ENCODE measurements at places on chromosomes 4 and X. TPM values are rescaled to one million over a fixed set of nuclear protein-coding genes. Genes with fewer than 3 reads are reported as not detected.

The ATOH1 gene
- not detected for polyA plus RNA-seq

The ZFX gene
- polyA plus RNA-seq = 31.3 TPM

DNA sequence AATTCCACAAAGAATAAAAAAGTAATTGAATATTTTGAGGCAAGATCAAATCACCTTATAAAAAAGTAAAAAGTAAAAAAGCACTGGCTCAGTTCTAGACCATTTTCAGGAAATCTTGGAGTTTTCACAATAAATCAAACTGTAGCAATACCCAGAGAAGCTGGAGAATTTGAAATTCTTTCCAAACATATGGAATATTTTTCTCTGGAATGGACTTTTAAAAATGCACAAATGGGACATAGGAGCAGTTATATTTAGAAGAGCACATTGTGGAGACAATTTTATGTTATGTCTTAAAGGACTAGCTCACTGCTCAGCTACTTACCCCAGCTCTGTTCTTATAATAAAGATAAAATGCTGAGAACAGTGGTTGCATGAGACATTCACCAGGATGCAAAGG is 211.9 kb upstream of the KIT start:
- no peak for DNase-seq

DNA sequence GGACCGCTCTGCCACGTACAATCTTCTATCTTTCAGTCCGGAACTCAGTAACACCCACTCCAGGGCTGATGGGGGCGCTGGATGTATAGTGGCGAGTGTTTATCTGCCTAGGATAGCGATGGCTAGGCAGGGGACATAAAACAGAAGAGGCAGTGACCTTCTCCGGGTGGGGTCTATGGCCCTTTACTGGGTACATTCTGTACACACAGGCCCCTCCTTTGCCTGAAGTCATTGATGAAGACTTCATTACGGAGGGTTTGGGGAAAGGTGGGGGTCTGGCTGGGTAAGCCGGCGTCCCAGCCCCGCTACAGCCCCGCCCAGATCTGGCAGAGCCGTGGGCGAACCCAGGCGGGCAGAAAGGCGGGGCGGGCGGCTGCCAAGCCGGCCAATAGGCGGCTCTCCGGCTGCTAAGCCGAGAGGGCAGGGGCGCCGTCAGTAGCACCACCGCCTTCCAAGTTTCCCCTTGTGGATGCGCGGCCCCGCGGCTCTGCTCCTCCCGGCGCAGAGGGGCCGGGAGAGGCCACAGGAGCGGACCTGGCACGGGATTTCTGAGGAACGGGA is at the start of gene CHST7:
Gene CHST7, plus strand, starts transcription at position 435 of the 561 bp plus-strand sequence. CDS start 167 bp downstream, outside the sequence.
- DNase-seq = peak; percentile 68

DNA sequence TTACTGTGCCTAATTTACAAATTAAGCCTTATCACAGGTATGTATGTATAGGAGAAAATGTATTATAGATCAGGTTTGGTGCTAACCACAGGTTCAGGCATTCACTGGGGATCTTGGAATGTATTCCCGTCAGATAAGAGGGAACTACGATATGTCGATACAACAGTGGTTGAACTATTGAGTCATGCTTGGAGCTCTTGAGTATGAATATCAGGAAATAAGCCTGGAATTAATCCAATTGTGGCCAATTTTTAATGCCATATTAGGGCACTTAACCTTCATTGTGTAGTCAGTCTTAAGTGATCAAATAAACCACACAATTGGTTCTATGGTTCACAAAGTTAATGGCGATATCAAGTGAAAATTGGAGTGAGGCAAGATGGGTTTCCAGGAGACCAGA is 556.5 kb downstream of the IL1RAPL1 start:
- no peak for DNase-seq

DNA sequence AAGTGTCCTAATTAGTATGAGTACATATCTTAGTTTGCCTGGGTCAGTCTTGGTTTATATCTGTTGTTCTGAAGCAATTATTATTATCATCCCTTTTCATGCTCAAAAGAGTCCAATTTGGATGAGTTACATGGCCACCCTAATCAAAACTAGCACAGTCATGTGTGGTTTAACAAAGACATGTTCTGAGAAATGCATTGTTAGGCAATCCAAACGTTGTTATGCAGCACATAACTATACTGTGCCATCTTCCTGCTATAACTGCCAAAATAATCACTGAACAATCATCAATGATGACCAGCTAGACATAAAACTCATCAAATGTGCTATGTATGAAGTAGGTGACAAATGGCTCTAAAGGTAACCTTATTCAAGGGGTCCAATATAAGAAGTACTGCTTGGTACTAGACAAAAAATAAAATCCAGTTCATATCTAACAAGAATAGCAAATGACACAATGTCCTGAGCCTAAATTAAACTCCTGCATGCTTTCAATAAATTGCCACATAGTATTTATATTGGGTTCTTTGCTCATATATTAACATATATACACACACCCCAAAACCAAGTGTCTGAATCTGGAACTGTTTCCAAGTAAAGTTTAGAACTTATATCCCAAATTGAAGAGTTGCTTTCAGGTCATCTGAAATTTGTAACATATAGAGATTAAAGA is 41.9 kb downstream of the CNOT6L start:
- no peak for DNase-seq

Measured in B cell (primary cell).